ENCODE measurements at places on chromosomes 4 and X. TPM values are rescaled to one million over a fixed set of nuclear protein-coding genes. Genes with fewer than 3 reads are reported as not detected.

SSX2B gene
- 2.6 TPM for total RNA-seq

PDZD4 gene
- total RNA-seq = 5.7 TPM

EDNRA gene
- 0.11 TPM for total RNA-seq

PABPC1L2B gene
- total RNA-seq = 0.06 TPM

NSG1 gene
- 4.4 TPM for total RNA-seq
